ENCODE measurements at places on chromosomes 1 and 21.

- no peak overlapping the region for H3K4me3 ChIP-seq
- H3K4me1 ChIP-seq: peaks cover 19% of the 10 kb centered on the region
- no peaks in the 10 kb centered on the region for H3K27me3 ChIP-seq
- H3K36me3 ChIP-seq: peaks cover 2% of the 10 kb centered on the region
These were observed 153.4 kb downstream of the SDCCAG8 start for GRCh38 chr1:243409284-243409683.

DNA sequence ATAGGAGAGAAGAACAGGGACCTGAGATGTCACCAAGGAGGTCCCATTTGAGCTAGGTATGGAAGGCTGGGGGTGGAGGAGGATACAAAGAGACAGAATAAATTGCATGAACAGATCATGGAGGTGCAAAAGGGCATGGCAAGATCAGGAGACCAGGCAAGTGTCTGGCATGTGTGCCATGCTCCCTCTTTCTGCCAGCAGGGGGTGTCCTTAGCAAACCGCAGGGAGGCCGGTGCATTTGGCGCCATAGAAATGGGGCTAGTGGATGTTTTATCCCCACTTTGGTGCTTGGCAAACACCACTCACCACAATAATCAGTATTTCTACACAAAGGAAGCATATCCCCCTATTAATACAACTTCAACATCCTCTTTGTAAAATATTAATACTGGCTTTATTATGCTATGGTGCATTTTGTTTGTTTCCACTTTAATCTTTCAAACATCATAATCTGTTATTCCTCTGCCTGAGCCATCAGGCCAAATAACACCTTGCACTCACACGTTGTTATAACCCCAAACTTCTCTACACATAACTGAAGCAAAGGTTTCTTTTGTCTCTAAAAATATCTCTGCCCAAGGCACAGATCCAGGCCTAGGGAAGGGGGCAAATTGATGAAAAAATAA, 25.9 kb downstream of the S100A6 start:
- H3K27me3 ChIP-seq: no peaks in the 10 kb centered on the region
- no peak overlapping the region for H3K27ac ChIP-seq
- H3K36me3 ChIP-seq: no peaks in the 10 kb centered on the region
- DNase-seq: peak; percentile 51
- peaks cover 11% of the 10 kb centered on the region for H3K4me1 ChIP-seq

DNA sequence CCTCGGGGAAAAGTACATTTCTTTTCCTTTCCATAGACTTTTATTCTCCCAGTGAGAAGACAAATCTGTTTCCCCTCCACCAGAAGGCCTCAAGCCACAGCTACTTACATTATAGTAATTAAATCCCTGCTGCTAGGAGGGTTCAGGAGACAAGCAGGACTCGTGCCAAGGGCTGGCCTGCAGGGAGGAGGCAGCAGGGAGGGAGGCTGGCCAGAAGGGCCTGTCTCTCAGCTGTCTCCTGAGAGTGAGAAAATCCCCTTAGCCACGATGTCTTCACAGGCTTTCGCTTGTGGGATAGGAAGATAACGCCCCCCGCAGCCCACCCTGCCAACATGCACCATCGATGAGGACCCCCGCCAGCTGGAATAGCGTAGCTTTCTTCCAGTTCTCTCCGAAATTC, 14.0 kb downstream of the KCNN3 start:
- H3K4me1 ChIP-seq: peaks cover 3% of the 10 kb centered on the region
- no peak for DNase-seq
- no peak overlapping the region for H3K4me3 ChIP-seq
- H3K27ac ChIP-seq: no peak overlapping the region
- H3K36me3 ChIP-seq: no peaks in the 10 kb centered on the region

- no peaks in the 10 kb centered on the region for H3K36me3 ChIP-seq
- H3K27ac ChIP-seq: no peak overlapping the region
- H3K4me3 ChIP-seq: no peak overlapping the region
- DNase-seq: no peak
- H3K27me3 ChIP-seq: no peaks in the 10 kb centered on the region
These were observed 35.3 kb upstream of the FCER1A start for GRCh38 chr1:159266832-159267231.

GRCh38 chr1:147185432-147185831, 13.2 kb upstream of the PRKAB2 start:
- DNase-seq: no peak
- peaks cover 5% of the 10 kb centered on the region for H3K27me3 ChIP-seq
- no peaks in the 10 kb centered on the region for H3K36me3 ChIP-seq
- H3K27ac ChIP-seq: no peak overlapping the region
- no peak overlapping the region for H3K4me3 ChIP-seq
